ENCODE measurements at places on chromosomes 4 and X.
A peak's percentile ranks its signal among the peaks of the same experiment; 100 is the strongest.

- DNase-seq = no peak
These were observed 165.6 kb upstream of the HCCS start for GRCh38 chrX:10945498-10945897.

- DNase-seq = no peak
These were observed 780.9 kb downstream of the ARAP2 start for GRCh38 chr4:35463251-35463952.

GRCh38 chr4:188195389-188195985 is 56.2 kb downstream of the TRIML1 start:
- no peak for DNase-seq

- DNase-seq = no peak
These were observed 73.1 kb downstream of the CXXC4 start for GRCh38 chr4:104421566-104421965.

DNA sequence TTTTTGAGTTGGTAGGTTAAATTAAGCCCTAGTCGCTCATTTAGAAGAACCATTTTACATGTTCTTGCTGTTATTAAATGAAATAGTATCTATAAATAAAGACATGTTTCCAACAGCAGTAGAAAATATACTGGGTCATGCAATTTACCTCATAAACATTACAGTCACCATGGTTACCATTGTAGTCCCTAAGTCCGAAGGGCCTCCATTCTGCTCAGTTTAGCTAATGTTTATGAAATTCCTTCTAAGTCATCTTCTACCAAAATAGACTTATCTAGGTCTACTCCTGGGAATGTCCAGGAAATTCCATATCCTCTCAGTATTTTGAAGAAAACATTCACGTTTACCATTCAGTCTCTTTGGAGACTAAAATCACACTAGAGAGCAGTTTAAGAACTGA is 292.5 kb upstream of the DCAF8L1 start:
- DNase-seq = no peak

DNA sequence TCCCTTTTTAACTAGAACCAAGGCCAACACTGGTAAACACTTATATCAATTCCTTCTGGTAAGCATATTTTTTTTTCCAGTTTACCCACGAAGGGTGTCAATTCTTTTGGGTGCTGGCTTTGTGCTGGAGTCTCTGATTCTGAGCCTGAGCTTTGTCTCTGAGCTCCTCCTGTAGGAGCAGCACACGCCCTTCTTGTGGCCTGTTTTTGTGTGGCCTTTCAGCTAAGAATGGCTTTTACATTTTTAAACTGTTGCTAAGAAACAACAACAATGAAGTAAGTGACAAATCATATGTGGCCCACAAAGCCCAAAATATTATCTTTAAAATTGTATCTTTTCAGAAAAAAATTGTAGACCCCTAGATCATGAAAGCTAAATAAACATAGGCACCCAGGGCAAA is 98.0 kb upstream of the TBC1D9 start:
- DNase-seq = no peak

DNA sequence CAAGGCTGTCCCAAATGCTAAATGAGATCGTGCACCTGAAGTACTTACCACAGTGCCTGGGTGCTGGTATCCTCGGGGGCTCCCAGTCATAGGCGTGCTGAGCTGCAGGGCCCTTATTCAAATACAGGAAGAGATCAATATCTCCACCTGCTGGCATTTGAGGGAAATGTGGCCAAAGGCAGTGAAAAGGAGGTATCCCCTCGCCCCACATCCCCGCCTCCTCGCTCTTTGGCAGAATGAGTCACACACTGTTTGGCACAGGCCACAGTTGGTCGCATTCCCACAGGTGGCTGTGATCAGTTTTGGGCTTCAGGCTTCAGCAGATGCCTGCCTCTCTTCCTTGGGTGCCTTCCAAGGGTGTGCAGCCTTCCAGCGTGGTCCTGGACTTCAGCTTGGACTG is 28.4 kb downstream of the ZNF185 start:
- DNase-seq = peak; percentile 94

- no peak for DNase-seq
These were observed 42.1 kb downstream of the VAMP7 start for GRCh38 chrX:155923200-155923599.

GRCh38 chr4:124804041-124804440 is 91.5 kb upstream of the ANKRD50 start:
- no peak for DNase-seq

DNA sequence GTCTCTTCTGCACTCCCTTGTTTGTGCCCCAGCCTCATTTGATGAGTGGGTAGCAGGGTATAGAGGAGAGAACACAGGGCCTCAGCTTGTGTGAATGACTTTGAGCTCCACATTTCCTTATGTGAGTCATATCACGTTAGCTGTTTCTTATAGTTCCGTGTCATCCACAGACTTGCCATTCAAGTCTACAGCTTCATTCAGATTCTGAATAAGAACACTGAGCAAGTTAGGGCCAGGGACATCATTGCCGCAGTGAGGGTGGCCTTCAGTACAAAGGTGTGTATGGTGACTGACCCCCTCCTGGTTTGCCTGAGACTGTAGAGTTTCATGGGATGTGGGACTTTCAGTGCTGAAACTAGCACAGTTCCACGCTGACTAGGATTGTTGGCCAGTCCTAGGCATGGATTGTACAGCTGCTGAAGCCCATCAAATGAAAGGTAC is 23.6 kb downstream of the KLF3 start:
- no peak for DNase-seq

GRCh38 chrX:111283446-111283845 is 13.2 kb upstream of the CAPN6 start:
- DNase-seq = no peak

- no peak for DNase-seq
These were observed 105.2 kb upstream of the GATB start for GRCh38 chr4:151865744-151866591.

GRCh38 chr4:8547108-8547911 is 32.9 kb upstream of the GPR78 start:
- peak; percentile 97 for DNase-seq

GRCh38 chr4:1472148-1472797 is 66.0 kb upstream of the NKX1-1 start:
- peak; percentile 71 for DNase-seq

DNA sequence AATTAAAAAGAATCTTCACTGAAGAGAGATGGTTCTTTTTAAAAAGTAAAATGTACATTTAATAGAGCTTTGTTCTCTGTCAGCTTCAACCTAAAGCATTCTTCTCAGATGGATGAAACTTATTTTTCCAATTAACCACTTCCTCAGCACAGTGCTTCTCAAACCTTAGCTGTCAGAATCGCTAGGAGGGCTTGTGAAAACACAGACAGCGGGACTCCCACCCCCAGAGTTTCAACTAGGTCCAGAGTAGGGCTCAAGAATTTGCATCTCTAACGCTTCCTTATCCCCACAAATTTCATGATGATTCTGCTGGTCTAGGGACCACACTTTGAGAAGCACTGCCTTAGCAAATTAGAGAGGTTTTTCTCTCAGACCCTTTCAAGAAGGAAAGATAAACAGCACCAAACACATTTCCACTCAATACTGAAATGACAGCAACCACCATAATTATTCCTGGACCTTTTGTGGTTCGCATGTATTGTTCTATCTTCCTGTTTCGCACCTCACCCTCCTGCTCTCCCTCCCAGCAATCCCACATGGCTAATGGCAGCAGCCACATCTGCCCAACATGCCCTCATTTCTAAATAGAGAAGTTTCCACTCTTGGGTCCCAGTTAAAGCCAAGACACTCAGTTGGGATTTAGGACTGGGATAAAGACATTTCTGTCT is 73.2 kb downstream of the ZNF827 start:
- no peak for DNase-seq

DNA sequence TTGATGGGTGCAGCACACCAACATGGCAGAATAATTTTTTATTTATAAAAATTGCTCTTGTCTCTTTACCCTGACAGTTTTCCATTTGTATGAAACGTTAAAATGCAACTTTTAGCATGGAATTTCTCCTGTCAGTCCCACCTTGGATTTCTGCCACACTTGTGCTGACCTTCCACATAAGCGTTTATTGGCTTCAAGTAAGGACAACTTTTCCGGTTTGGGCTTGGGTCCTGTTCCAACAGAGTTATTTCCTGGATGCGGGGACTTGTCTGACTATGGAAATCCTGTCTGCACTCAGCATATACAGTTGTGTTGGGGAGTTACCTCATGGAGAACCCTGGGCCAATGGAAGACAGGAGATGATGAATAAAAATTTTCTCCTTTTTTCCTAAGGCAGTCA is 294.7 kb downstream of the NAF1 start:
- no peak for DNase-seq

- DNase-seq = no peak
These were observed 50.1 kb downstream of the SRPX start for GRCh38 chrX:38170556-38170955.

DNA sequence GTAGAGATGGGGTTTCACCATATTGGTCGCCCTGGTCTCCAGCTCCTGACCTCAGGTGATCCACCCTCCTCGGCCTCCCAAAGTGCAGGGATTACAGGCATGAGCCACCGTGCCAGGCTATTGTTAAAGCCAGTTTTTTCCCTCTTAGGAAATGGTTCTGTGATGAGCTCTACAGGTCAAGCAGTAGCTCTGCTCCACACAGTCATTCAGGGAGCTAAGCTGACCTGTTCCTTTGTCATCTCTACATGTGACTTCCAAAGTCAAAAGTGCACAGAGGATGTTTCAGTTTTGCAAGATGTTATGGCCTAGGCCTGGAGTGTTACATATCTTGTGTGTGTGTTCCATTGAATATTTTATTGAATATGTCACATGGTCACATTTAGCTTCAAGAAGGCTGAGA is 11.4 kb downstream of the MCUB start:
- no peak for DNase-seq

DNA sequence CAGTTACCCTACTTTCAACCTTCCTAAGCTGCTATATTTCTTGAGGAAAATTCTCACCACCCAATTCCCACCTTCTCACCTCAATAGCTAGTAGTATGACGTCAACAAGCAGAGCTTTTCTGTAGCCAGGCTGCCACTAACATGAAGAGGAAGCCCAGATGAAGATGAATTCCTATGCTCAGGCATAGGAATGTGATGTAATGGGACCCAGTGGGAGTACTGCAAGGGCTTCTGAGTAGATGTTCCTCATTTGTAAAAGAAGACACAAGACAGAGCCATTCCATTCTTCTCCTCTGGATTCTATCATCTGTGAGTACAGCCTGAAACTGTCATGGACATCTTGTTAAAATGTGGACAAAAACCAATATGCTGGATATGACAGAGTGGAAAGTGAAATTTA is 81.6 kb upstream of the KLF3 start:
- DNase-seq = no peak

GRCh38 chr4:90375081-90375480 is 247.9 kb downstream of the CCSER1 start:
- DNase-seq = no peak

DNA sequence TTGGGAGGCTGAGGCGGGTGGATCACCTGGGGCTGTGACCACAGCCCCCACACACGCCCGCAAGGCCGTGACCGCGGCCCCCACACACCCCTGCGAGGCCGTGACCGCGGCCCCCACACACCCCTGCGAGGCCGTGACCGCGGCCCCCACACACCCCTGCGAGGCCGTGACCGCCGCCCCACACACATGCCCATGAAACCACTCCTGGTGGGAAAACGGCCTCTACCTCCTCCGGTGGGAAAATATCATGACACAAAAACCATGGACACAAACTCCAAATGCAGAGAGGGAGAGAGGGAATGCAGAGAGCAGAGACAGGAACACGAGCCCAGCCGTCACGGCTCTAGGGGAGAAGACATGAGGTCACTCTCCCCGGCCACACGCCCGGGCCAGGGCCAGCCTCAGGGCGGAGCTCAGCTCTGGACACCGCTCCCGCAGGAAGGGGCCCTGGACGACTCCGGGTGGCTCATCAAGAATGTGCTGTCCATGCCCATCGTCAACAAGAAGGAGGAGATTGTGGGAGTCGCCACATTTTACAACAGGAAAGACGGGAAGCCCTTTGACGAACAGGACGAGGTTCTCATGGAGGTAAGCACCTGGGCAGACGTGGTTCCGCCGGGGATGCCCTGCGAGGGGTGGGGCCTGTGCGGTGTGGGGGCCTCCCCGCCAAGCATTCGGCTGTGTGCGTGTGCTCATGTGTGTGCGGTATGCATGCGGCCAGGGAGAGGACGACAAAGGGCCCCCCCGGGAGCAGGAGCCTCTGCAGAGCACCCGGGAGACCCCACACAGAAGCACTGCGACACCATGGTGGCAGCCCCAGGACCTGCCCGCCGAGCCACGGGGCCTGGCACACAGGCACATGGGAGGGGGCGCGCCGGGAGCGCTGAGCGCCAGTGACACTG is 17.4 kb downstream of the ATP5ME start:
- peak; percentile 93 for DNase-seq

- peak; percentile 100 for DNase-seq
These were observed 19.7 kb downstream of the MAEA start for GRCh38 chr4:1309261-1310010.

GRCh38 chr4:155659176-155659575 is 7.5 kb upstream of the GUCY1A1 start:
- no peak for DNase-seq

GRCh38 chr4:103075894-103076746 is 441 bp downstream of the SLC9B2 start:
- DNase-seq = peak; percentile 97

- no peak for DNase-seq
These were observed 5.1 kb downstream of the MECP2 start for GRCh38 chrX:154092371-154092770.

GRCh38 chrX:104253567-104254441 is 929 bp downstream of the ESX1 start:
- no peak for DNase-seq

DNA sequence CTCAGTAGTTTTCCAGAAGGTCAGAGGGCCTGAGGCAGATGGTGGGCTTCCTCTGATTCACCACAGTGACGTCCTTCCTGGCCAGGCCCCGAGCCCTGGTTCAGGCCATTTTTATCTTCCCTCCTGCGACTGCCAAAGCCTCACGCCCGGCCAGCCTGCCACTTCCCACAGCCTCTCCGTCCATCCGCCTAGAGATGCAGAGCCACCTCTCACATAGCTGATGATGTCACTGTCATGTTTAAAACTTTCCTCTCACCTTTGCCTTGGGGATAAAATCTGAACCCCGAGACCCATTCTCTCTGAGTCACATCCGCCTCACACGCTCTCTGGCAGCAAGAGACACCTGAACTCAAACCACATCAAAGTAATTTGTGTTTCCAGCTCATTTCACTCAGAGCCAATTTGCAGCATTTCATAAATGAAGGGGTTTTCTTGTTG is 175.3 kb downstream of the QDPR start:
- no peak for DNase-seq

GRCh38 chr4:137408527-137409177 is 123.6 kb downstream of the PCDH18 start:
- DNase-seq = no peak

DNA sequence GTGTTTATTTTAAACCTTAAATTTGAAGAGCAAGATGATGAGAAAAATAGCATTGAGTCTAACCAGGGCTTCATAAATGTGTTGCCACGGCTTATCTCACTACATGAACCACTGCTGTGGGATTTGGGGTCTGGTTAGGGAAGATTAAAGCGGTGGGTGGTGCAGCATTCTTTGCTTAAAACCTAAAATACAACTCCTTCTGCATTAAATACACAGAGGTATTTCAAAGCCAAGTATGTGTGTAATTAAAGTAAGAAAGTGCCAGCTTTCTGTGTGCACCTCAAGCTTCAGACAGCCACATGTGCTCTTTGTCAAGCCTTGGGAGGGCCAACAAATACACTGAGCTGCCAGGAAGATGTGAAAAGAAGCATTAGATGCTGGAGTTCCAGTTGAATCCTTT is 128.0 kb downstream of the CPE start:
- DNase-seq = no peak

GRCh38 chrX:9151772-9152307 is 117.9 kb upstream of the FAM9B start:
- DNase-seq = no peak

GRCh38 chr4:146330392-146330791 is 116.1 kb downstream of the REELD1 start:
- DNase-seq = no peak

Data from osteoblast (primary cell).